ENCODE measurements at places on chromosomes 16 and 17.
A peak's percentile ranks its signal among the peaks of the same experiment; 100 is the strongest.

GRCh38 chr16:57867000-57867561, 64.8 kb upstream of the KIFC3 start:
- no peak for DNase-seq

DNA sequence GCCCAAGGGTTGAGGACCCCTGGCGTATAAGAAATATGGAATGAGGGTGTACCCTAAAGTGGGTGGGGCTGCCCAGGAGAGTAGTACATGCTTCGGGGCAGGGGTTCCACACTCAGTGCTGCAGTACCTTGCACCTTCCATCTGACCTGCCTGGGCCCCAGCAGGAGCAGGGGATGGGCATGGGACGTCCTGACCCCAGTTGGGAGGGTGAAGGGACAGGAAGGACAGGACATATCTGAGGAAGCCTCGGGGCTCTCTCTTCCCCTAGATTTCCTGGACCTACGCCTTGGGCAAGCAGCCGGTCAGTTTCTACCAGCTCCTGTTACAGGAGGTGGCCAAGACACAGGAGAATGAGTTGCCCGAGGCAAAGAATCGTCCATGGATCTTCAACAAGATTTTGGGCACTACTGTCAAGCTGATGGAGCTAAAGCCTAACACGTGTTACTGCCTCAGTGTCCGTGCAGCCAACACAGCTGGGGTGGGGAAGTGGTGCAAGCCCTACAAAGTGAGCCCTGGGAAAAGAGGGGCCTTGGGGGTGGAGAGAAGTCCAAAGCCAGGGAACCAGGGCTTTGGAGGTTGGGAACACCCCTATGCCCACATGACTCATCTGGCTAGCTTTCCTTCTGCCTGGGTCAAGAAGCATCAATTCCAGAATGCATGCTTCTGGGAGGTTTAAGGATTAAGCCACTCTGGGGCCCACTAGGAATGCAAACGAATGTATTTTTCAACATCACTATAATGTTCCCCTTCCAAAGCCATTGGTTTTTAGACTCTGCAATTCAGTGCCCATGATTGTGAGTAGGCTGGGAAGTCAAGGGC, 7.9 kb downstream of the FNDC8 start:
- no peak for DNase-seq

- DNase-seq = no peak
Measured at GRCh38 chr16:4570688-4571321, 14.7 kb downstream of the C16orf96 start.

- no peak for DNase-seq
Measured at GRCh38 chr16:67301080-67301782, 21.9 kb downstream of the PLEKHG4 start.

DNA sequence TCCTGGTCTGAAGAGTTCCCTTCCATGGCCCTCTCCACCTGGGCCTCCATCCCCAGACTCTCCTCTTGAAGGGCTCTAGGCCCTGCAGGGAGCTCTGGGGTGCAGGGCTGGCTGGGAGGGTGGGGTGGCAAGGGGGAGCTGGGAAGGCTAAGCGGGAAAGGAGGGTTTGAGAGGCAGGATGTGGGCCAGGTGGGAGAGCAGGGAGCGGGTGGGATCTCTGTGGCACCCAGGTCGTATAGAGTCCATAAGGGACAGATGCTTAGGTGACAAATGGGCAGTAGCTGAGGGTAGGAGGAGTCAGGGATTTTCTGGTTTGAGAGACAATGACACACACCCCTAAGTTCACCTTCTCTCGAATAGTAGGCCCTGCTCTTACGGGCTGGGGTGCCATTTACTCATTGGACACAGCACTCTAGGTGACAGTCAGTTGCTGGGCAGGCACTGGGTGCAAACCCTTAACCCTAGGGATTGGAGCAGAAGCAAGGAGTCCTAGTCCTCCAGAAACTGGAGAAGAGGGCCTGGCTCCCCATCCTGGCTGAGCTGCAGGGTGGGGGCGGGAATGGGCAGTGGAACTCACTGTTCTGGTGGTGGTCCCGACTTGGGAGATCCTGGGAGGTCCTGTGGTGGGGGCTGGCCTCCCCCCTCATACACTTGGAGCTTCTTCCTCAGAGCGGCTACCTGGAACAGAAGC, 15.3 kb downstream of the KIF18B start:
- no peak for DNase-seq

GRCh38 chr16:50681021-50681885, at the start of gene SNX20:
SNX20 (minus strand) TSS chr16:50681312; CDS start chr16:50677526, 3,786 bp downstream.
- DNase-seq = no peak

- no peak for DNase-seq
Measured at GRCh38 chr17:79630126-79630525, 19.3 kb upstream of the RBFOX3 start.

DNA sequence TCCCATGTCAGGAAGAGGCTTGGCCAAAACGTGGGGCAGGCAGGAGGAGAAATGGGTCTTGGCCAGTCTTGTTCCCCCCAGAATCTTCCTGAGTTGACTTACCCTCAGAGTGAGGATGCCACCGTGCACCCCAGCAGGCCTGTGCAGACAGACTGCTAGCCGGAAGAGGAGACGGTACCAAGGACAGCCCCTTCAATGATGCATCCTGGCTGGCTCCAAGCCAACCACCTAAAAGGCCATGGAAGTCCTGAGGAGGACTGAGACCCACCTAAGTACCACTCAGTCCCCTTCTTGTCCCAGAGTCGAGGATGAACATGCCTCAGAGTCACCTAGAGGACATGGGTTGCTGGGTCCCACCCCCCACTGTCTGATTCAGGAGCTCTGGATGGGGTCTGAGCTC, 46.7 kb upstream of the RCVRN start:
- no peak for DNase-seq

GRCh38 chr17:30232015-30232823, 3.3 kb downstream of the SLC6A4 start:
- no peak for DNase-seq

DNA sequence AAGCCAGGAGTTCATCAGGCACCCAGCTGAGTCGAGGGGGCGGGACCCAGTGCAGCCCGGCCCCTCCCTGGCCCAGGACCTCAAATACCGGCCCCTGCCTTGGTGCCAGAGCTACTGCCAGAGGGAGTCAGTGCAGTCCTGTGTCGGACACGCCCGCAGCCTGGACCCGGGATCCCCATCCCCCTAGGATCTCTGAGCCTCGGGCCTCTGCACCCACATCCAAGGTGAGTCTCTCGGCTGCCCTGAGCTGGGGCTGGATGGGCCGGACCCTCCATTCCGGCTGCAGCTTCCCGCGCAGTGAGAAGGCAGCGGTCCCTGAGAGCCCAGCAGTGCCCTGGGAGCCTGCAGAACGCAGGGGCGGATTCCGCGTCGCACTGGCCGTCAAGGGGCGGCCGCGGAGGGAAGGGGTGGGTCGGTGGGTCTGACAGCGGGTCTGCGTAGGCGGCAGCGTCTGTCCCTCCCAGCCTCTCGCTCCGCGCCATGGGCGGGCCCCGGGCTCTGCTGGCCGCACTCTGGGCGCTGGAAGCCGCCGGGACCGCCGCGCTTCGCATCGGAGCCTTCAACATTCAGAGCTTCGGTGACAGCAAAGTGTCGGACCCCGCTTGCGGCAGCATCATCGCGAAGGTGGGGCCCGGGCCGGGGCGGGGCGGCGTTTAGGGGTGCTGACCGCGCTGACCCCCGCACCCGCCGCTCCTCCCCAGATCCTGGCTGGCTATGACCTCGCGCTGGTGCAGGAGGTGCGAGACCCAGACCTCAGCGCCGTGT, at the start of gene DNASE1L2:
DNASE1L2 (plus strand) TSS at position 108 of the 765 bp plus-strand sequence; CDS start at position 481, 373 bp downstream.
- DNase-seq = no peak

DNA sequence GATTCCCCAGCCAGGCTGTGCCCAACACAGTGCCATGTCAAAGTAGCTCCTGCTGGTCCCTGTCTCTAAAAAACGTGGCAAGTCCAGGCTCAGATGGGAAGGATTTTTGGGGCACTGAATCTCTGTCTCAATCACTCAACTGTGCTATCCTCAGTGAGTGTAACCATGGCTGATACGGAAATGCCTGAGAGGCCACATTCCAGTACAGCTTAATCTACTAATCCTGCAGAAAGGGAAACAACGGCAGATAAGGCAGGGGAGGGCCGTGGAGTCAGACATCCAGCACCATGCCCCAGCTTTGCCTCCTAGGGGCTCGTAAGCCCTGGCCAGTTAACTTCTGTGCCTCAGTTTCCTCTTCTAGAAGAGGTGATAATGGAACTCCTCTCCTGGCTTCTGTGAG, 251.7 kb downstream of the CPPED1 start:
- DNase-seq = no peak

DNA sequence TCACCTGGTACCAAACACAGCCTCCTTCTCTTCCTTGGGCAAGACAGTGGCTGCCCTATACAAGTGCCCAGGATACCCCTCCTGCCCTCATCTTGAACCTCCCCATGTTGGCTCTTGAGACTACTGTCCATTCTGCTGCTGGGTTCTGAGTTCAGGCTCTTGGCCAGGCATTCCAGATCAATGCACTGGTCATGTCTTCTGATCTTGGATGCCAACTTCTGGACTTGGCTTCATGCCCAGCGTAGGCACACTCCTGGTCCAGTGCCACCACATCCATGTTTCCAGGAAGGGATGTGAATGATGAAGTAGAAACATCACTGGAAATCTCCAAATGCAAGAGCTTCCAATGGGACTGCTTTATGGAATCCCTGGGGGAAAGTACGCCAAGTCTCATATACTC, 51.5 kb downstream of the DYNLRB2 start:
- DNase-seq = no peak

GRCh38 chr17:27816946-27817345, 16.6 kb upstream of the NOS2 start:
- DNase-seq = no peak

- DNase-seq = peak; percentile 22
Measured at GRCh38 chr17:41812381-41813151, at the start of gene FKBP10. FKBP10 (plus strand) TSS chr17:41813004; CDS start chr17:41813035, 31 bp downstream.

- no peak for DNase-seq
Measured at GRCh38 chr17:48860456-48860855, 29.6 kb downstream of the CALCOCO2 start.

DNA sequence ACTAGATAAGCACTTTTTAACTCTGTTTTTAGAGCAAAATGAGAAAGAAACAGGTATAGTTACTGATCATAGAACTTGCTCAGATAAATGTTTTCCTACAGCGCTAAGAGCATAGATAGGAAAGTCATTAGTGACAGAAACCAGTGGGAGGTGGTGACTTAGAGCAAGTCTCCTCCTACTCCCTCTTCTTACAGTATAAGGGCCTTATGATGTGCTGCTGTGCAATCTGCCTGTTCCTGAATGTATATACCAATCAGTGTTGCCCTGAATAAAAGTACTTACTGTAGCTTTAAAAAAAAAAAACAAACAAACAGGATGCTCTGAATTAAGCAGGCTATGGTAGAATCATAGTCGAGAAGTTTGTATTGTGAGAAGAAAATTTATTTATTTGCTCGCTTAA, 23.3 kb upstream of the RASL10B start:
- DNase-seq = no peak

DNA sequence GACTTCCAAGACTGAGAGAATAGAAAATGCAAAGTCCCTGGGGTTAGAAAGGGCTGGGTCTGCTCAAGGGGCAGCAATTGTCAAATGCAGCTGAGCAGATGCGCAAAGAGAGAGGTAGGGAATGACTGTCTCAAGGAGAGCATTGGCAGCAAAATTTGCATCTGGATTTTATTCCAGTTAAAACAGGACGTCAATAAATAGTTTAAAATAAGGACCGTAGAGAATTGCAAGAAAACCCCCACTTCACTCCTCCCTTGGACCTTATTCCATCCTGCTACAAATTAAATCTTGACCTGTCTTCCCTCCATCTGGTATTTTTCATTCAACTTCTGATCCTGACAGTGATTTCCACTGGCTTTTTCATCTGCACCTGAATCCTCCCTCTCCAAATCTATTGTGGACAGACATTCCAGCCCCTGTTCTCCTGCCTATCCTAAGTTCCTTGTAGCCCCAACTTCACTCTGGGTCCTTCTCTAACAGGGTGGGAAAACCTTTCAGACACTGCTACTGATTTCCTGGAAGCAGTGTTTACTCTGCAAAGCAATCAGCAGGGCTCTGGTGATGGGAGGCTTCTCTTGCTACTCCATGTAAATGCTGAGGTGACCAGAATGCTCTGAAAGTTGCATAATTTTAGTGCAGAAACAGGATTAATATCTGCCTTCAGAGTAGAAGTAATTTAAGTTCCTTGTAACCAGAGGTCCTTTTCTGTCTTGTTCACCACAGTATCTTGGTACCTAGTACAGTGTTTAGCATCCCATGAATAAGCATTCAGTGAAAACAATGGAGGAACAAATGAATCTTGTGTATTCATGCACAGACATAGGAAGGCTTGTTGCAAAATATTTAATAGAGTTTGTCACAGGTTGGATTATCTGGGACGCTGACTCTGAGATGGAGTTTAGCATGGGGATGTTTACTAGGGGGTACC, 79.2 kb downstream of the CDH11 start:
- no peak for DNase-seq

- DNase-seq = no peak
Measured at GRCh38 chr17:13490906-13491482, 110.7 kb downstream of the HS3ST3A1 start.

DNA sequence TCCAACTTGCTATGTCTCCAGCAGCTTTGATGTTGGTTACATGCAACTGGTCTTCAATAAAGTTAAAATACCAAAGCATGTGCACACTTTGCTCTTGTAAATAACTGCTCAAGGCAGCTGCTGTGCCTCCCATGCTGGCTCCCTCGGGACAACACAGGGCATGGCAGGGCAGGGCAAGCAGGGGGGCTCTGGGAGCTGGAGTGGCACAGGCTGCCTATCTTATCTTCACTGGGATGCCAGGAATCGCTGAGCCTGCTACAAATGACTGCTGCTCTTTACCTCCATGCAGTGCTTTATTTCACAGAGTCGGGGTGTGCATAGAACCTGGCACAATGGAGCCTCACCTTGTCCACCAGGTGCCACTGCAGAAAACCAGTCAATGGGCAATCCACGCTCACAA, 21.8 kb downstream of the PEMT start:
- DNase-seq = no peak

DNA sequence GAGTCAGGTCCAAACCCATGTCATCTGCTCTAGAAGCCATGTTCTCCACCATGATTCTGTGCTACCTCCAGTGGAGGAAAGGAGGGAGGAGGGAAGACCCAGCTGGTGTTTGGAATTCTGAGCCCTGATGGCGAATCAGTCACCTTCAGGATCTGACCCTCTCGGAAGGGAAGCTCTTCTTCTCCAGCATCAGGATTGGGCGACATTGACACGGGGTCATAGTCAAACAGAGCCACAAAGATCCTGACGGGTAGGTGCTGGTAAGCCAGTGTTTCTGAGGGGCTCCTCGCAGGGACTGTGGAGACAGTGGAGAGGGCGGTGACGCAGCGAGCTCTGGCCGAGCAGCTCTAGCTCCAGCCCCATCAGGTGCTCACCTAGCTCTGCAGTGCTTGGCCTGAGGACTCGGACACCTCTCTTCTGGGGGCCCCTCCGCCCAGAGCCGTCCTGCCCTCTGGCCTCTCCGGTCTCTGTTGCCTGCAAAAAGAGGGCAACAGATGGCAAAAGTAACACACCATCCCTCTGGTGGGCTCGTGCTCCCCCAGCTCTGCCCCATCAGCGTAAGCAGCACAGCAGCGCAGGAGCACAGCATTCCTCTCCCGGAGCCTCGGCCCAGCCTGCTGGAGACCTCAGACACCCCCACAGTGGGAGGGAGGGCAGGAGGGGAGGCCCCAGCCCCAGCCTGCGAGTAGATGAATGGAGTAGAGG, 21.0 kb downstream of the TSPOAP1 start:
- DNase-seq = no peak

- DNase-seq = no peak
Measured at GRCh38 chr16:11049396-11050059, 105.2 kb downstream of the CLEC16A start.

- DNase-seq = no peak
Measured at GRCh38 chr16:82119405-82119804, 50.6 kb downstream of the MPHOSPH6 start.
